ENCODE measurements at places on chromosomes 11 and 22. TPM values are rescaled to one million over a fixed set of nuclear protein-coding genes. Genes with fewer than 3 reads are reported as not detected.

The FREY1 gene
- total RNA-seq = 1.5 TPM

DNA sequence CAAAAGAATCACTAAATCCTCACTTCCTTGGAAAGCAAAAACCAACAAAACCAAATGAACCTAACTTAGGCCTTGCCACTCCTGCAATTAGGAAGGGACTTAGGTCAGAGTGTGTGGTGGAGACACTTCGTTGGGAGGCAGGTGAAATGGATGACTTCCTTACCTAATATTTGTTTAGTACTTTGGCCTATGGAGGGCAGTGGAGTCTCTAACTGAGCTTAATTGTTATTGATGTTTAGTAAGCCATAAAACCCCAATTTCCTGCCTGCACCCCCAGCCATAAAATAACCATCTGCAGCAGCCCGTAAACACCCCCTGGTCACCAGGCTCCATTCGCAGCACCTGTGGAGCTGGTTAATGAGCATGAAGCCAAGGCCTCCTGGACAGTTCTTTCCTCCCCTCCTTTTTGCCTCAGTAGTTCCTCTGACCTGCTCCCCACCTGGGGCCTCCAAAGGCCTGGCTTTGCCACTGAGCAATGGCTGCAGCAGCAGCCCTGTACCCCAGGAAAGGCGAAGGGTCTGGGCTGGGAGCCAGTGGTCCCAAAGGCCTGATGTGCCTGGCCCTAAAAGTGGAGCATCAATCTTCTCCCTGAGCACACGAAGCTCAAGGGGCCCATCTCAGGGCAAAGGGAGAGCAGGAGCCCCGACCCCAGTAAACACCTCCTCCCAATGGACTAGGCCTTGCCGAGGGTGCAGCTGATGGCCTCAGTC lies 15.6 kb upstream of the SYT13 start:
- H3K27ac ChIP-seq = no peak overlapping the region
- H3K36me3 ChIP-seq = no peaks in the 10 kb centered on the region
- no peaks in the 10 kb centered on the region for H3K4me1 ChIP-seq

The KDM4E gene
- total RNA-seq = not detected

DNA sequence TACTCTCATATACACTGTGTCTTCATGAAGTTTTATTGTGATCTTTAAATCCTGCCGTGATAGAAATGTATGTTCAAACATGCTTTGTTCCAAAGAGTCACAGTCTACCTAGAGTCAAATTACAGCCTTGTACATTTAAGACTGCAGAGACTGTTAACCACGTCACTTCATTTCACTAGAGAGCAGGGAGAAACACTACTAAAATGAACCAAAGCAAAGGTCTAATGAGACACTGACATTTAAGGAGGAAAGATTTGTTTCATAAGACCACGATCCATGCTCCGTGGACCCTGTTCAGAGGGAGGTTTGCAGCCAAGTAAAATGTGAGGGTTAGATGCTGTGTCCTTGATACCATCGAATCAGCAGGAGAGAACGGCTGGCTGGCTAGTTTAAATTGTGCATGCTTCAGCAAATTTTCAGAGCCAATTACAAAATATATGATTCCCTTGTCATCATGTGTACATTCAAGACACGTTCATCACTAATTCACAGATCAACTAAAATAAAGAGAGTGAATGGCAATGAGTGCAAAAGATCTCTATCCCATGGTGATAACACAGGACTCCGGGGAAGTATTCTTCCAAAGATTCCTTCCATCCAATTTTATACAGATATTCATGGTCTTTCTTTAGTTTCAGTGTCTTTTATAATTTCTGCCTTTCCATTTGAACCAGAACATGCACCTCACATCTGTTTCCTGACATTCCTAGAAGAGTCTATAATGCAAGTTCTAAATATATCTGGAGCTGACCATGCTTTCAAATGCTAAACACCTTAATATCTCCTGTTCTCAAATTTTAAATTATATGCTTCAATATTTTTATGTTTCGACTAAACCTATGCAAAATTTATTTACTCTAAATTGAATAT lies 960.9 kb upstream of the FAT3 start:
- peaks cover 6% of the 10 kb centered on the region for H3K4me1 ChIP-seq
- H3K4me3 ChIP-seq = no peak overlapping the region
- H3K27me3 ChIP-seq = peaks cover 10% of the 10 kb centered on the region
- no peak overlapping the region for H3K27ac ChIP-seq
- no peaks in the 10 kb centered on the region for H3K36me3 ChIP-seq

DNA sequence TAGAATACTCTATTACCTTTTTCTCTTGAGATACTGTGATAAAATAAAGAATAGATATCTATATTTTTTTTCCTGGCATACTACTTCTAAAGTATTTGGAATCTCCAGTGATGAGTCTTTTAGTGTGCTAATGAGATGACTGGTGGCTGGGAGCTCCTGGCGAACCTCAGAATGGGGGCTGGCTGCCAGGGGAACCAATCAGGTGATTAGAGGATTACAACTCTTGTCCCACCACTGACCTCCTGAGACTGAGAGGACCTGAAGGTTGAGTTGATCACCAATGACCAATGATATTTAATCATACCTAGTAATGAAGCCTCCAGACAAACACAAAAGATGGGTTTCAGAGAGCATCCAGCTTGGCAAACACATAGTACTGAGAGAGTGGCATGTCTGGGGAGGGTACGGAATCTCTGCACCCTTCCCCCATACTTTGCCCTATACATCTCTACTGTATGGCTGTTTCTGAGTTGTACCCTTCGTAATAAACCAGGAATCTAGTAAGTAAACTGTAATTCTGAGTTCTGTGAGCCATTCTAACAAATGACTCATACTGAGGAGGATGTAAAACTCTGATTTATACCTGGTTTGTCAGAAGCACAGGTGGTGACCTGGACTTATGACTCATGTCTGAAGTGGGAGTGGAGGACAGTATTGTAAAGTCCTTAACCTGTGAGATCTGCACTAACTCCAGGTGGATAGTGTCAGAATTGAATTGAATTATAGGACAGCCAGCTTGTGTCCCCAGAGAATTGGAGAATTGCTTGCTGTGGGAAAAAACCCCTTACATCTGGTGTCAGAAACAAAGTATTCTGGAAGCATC lies 325.3 kb upstream of the LRRC4C start:
- no peaks in the 10 kb centered on the region for H3K4me1 ChIP-seq
- no peaks in the 10 kb centered on the region for H3K27me3 ChIP-seq
- no peak overlapping the region for H3K27ac ChIP-seq
- no peak for DNase-seq
- no peak overlapping the region for H3K4me3 ChIP-seq

Measured in osteocyte (in vitro differentiated cells).